ENCODE measurements at places on chromosomes 12 and 14.
A peak's percentile ranks its signal among the peaks of the same experiment; 100 is the strongest.

- ATAC-seq: no peak
These were observed 13.0 kb upstream of the LEMD3 start for GRCh38 chr12:65156366-65156841.

DNA sequence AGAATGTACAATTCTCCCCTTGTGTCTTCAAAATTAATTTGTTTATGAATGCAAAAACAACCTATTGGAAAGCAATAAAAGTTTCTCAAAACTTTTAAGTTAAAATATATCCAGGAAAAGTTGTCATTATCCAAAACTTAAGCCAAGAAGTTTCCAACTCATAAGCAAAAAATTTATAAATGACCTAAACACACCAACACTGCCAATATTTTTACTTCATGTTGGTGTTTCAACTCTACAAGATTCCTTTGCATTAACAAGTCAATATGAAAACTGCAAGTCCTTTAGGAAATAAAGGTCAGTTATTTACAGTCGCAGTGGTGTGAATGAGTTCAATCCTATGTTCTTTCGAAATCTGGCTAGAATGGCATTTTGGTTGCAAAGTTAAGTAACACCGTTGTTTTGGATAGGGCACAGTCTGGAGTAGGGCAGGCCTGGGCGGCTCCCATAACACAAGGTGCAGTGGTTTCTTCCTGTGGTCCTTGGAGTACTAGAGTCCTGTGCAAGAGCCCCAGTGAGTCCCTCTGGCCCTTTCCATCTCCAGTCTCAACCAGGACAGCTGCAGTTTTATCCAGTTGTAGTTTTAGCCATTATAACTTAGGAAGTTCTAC is 151.4 kb downstream of the MED13L start:
- ATAC-seq: no peak

DNA sequence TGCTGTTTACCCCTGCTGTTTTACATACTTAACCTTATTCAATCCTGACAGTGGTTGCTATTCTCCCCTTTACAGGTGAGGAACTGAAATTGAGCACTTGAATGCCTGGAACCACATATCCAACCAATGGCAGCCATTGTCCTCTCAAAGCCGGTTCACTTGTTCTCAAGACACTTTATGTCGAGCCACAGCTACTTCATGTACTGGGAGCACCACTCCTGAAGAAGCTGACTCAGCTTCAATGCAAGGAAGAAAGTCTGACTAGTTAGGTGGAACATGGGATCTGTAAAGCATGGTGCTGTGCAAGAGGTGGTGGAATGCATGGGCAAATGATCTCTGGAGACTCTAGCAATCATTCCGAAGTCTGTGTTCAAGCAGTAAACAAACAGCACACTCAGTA is 113.9 kb upstream of the CPM start:
- ATAC-seq: no peak

GRCh38 chr12:27844366-27845090 is 64.5 kb upstream of the MANSC4 start:
- ATAC-seq: no peak

- ATAC-seq: no peak
These were observed 158.8 kb upstream of the NPAS3 start for GRCh38 chr14:32779840-32780239.

- ATAC-seq: no peak
These were observed 543.7 kb upstream of the TMEM132C start for GRCh38 chr12:127723251-127723650.

DNA sequence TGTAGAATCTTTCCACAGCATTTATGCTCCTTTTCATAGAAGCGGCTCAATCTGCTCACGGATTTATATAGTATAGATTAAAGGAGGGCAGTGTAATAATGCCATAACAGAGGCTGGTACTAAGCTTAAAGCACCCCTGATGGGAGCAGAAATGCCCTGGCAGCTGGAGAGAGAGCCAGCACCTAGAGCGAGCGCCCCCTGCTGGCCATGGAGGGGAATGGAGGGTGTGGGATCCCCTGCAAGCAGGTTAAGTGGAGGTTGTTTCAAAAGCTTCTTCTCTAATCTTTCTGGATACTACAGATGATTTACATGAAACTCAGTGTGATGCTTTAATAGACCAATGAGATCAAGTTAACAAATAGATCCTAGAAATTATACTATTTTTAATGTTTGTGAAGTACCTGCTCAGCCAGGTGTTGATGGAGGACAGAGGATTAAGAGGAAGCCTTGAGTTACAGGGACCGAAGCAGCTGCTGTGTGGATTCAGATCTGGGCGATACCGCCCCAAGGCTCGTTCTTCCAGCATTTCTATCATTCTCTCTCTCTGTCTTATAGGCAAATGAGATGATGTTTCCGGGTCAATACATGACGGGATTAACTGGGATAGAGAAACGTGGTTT is 1519.3 kb upstream of the TMEM132C start:
- peak; percentile 75 for ATAC-seq

DNA sequence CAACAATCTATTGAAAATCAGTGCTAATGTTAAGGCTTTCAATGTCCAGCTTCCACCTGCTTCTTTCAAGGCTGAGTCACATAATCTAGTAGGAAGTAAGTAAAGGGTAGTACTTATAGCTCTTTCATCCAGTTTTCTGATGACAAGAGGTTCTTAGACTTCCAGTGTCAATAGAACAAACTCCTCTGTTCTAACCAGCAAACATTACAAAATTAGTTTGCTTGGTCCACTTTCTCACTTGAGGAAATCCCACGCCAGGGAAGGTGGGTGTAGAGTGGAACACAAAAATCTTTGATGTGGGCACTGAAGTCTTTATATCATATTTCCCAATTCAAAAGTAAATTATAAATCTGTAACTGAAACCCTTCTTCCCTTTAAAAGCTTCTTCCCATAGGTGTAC is 2.6 kb downstream of the NPC2 start:
- ATAC-seq: no peak

- no peak for ATAC-seq
These were observed 211.5 kb downstream of the PIK3C2G start for GRCh38 chr12:18472806-18473205.

Measured in SK-N-SH treated with all-trans-retinoic acid at 6 μM for 48 hours (cell line).